ENCODE measurements at places on chromosomes 1 and 21. TPM values are rescaled to one million over a fixed set of nuclear protein-coding genes. Genes with fewer than 3 reads are reported as not detected.

- DNase-seq: no peak
- no peak overlapping the region for H3K4me3 ChIP-seq
- H3K27me3 ChIP-seq: no peaks in the 10 kb centered on the region
- peaks cover under 1% of the 10 kb centered on the region for H3K36me3 ChIP-seq
- H3K27ac ChIP-seq: no peak overlapping the region
- no peaks in the 10 kb centered on the region for H3K4me1 ChIP-seq
Measured at GRCh38 chr1:92728697-92729096, 56.2 kb downstream of the EVI5 start.

GRCh38 chr1:67558449-67559193 is 126.4 kb upstream of the GADD45A start:
- DNase-seq: no peak
- no peaks in the 10 kb centered on the region for H3K27me3 ChIP-seq
- no peaks in the 10 kb centered on the region for H3K36me3 ChIP-seq
- peaks cover 8% of the 10 kb centered on the region for H3K4me1 ChIP-seq
- no peak overlapping the region for H3K4me3 ChIP-seq
- no peak overlapping the region for H3K27ac ChIP-seq

- no peaks in the 10 kb centered on the region for H3K36me3 ChIP-seq
- H3K4me1 ChIP-seq: no peaks in the 10 kb centered on the region
- DNase-seq: no peak
- H3K4me3 ChIP-seq: no peak overlapping the region
Measured at GRCh38 chr1:87513966-87514660, 185.4 kb downstream of the LMO4 start.

DNA sequence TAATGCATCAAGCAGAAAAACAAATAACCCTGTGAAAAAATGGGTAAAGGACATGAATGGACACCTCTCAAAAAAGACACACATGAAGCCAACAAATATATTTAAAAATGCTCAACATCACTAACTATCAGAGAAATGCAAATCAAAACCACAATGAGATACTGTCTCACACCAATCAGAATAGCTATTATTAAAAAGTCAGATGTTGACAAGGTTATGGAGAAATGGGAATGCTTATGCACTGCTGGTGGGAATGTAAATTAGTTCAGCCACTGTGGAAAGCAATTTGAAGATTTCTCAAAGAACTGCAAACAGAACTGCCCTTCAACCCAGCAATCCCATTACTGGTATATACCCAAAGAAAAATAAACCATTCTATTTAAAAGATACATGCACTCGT is 86.6 kb upstream of the TNFSF4 start:
- no peaks in the 10 kb centered on the region for H3K27me3 ChIP-seq
- DNase-seq: no peak
- H3K36me3 ChIP-seq: no peaks in the 10 kb centered on the region
- H3K27ac ChIP-seq: no peak overlapping the region
- no peak overlapping the region for H3K4me3 ChIP-seq
- no peaks in the 10 kb centered on the region for H3K4me1 ChIP-seq

GRCh38 chr1:234134878-234135277 is 230.4 kb downstream of the SLC35F3 start:
- H3K27me3 ChIP-seq: no peaks in the 10 kb centered on the region
- no peak overlapping the region for H3K4me3 ChIP-seq
- H3K4me1 ChIP-seq: no peaks in the 10 kb centered on the region

- no peaks in the 10 kb centered on the region for H3K36me3 ChIP-seq
- DNase-seq: no peak
- no peak overlapping the region for H3K4me3 ChIP-seq
- H3K27ac ChIP-seq: no peak overlapping the region
Measured at GRCh38 chr1:207745285-207745684, 6.6 kb upstream of the CD46 start.

The UBL4B gene
- total RNA-seq: not detected

The GPN2 gene
- 36.7 TPM for total RNA-seq

The ACTA1 gene
- 0.22 TPM for total RNA-seq
